H1 (cell line): ENCODE measurements at places on chromosomes 5 and 9.
A peak's percentile ranks its signal among the peaks of the same experiment; 100 is the strongest.

DNA sequence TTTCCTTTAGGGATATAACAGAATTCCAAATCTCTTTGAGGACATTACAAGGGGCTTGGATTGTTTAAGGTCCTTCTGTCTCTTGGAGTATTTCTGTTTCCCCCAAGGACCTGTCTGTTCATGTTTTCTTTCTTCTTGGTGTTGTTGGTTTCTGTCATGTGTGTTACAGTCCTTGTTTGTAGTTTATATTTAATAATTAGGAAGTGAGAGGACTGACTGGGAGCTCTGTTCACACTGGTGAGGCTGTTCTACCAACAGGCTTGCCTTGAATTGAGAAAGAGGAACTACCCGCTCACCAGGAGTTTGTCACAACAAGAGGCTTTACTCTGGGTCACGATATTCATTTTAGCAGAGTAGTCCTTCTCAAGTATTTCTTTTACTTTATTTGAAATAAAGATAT lies 119.2 kb upstream of the SV2C start:
- no peak for DNase-seq

DNA sequence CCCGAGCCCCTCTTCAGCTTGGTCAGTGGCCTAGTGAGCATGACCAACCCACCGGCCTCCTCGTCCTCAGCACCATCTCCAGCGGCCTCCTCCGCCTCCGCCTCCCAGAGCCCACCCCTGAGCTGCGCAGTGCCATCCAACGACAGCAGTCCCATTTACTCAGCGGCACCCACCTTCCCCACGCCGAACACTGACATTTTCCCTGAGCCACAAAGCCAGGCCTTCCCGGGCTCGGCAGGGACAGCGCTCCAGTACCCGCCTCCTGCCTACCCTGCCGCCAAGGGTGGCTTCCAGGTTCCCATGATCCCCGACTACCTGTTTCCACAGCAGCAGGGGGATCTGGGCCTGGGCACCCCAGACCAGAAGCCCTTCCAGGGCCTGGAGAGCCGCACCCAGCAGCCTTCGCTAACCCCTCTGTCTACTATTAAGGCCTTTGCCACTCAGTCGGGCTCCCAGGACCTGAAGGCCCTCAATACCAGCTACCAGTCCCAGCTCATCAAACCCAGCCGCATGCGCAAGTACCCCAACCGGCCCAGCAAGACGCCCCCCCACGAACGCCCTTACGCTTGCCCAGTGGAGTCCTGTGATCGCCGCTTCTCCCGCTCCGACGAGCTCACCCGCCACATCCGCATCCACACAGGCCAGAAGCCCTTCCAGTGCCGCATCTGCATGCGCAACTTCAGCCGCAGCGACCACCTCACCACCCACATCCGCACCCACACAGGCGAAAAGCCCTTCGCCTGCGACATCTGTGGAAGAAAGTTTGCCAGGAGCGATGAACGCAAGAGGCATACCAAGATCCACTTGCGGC lies 1.8 kb downstream of the EGR1 start:
- DNase-seq = no peak

GRCh38 chr5:164370841-164371240 lies 865.4 kb downstream of the MAT2B start:
- no peak for DNase-seq

DNA sequence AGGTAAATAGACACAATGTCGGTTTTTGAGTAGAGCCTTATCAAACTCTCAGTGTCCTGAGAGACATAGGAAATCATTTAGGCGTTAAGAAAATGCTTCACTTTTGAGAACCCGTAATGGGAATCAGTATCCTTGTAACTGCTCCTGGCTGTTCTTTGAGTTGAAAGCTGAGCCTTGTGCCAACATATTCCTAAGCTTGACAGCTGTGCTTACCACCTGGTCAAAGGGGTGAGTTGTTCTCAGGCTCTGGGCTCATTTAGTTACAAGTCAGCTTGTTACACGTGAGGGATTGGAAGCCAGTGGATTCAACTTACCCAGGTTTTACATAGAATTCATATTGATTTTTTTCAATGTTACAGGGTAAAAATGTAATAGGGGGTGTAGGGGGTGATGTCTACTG lies 145.9 kb downstream of the GABRB2 start:
- no peak for DNase-seq

DNA sequence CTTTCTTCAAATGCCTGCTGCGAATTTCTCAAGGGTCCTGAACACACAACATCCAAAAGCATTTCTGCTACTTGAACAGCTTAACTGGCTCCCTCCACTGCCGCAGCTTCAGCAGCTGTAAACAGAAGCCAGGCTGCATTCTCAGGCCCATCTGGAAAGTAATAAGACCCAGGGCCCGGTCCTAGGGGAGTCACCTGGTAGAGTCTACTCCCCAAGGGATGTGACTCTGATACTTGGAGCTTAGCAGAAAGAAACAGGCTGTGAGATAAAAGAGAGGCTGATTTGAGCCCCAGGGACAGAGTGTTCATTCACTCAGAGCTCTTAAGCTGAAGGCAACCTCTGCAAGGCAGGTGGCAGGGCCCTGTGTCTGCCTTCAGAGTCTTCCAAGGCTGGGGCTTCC lies 356.8 kb downstream of the SPOCK1 start:
- DNase-seq = no peak

GRCh38 chr9:136644343-136644592 lies 18.4 kb upstream of the EGFL7 start:
- DNase-seq = no peak

DNA sequence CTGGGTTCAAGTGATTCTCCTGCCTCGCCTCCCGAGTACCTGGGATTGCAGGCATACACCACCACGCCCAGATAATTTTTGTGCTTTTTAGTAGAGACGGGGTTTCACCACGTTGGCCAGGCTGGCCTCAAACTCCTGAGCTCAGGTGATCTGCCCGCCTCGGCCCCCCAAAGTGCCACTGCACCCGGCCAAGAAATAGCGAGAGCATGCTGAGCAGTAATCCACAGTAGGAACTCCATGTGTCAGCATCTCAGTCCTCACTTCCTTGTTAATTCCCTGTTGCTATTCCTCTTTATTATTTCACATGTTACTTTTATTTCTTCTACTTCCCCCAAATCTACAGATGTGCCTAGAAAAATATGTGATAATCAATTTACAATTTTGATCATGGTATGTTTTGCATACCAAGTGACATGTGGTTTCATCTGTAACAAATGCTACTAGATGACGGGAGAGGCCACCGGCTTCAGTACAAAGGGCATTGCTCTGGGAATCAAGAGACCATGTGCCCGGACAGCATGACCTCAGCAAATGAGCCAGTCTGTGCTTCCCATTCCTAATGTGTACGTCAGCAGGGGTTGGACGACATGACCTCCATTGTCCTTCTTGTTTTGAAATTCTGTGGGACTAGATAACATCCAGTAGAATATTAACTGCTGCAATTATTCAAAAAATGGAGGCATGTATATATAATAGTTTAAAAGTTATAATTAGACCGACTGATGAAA lies 61.6 kb downstream of the FNBP1 start:
- DNase-seq = no peak

DNA sequence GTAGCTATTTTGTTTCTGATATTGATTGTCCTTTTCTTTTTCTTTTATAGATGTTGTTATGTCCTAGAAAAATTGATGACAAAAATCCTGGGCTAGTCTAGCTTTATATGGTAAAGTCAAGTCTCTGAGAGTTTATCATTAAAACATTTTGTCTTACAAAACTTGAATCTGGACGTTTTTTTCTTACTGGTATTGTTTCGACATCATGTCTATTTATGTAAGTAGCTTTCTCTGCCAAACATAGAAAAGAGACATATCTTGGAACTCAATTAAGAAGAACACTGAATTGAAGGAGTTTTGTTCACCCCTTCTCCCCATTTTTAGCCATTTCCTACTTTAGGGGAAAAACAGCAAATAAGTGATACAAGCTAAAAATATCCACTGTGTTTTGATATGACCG lies 151.5 kb downstream of the ISOC1 start:
- no peak for DNase-seq

DNA sequence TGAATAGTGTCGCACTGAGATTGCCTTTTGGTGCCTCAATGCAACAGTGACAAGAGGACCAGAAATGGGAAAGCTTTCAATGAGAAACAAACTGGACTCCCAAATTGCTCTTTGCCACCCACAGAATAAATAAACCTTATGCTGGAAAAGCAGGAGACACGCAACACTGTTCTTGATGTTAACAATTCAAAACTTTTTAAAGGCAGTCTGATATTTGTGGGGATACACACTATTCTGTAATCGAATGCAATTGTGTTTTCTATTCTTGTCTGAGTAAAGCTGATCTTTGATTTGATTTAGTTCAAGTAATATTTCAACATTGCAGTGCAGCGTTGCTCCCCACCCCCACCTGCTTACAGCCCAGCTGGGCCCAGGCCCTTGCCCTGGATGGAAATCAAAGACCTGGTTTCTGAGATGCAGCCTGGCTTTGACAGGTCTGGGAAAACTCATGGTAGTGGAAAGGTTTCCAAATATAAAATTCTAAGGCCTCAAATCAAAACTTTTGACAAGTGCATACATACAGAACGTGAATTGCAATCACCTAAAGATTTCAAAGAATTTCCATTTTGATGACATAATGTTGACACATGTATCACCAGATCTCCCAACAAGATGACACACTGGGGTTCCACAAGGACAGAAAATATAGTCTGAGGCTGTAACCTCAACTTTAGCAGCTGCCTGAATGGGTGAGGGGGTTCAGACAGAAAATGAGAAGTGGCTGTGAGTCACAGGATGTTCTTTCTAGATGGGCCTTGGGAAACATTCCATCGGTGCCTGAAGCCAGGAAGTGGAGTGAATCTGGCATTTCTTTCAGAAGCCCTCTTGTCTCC lies 55.1 kb downstream of the ABCA1 start:
- DNase-seq = no peak

GRCh38 chr9:72213906-72214305 lies 64.7 kb downstream of the GDA start:
- DNase-seq = no peak

GRCh38 chr5:14977058-14977685 lies 105.6 kb upstream of the ANKH start:
- no peak for DNase-seq

GRCh38 chr9:69140123-69140735 lies 33.8 kb upstream of the TJP2 start:
- DNase-seq = no peak

DNA sequence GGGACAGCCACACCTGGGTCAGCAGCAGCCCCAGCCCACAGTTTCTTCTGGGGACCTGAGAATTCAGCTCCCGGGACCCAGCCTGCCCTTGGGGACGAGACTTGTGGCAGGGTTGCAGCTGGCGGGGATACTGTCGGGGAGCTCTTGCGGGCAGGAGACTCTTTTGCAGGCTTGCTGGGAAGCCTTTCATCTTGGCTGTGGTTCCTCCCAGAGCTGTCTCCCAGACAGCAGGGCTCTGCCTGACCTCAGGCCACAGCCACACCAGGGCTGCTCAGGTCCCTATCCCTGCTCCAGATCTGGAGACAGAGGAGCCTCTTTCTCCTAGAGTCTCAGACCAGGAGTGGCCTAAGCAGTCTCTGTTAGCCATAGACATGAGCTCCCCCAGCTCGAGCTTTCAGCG lies 4.7 kb upstream of the MYMK start:
- DNase-seq = no peak

DNA sequence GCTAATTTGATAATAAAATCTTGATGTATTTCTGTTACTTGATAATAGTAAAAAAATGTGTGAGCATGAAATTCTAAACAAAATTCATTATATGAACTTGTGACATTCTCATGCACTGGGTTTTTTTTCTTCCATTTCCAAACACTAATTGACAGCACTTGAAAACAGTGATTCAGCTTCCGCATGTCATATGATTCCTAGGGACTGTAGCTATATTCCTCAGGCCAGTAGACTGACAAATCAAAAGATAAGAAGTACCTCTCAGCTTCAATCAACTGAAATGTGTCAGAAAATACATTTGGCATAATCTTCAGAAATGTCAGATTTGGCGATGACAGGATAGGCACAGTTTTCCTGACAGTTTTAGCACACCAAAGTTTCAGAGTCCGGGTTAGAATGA lies 52.5 kb downstream of the EFNA5 start:
- no peak for DNase-seq

DNA sequence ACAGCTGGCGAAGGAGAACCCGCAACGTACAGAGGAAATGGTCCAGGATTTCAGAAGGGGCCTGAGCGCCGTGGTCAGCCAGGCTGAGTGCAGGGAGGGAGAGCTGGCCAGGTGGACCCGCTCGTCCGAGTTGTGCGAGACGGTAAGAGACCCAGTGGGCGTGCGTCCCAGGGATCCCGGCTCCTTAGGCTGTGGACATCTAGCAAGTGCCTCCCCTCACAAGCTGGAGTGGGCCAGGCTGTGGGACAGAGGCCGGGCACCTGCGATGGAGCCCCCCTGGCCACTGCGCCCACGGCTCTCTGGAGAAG lies 29.5 kb upstream of the LRRC14B start:
- DNase-seq = no peak

- peak; percentile 74 for DNase-seq
Measured at GRCh38 chr9:15211160-15211814, 95.7 kb downstream of the TTC39B start.

- no peak for DNase-seq
Measured at GRCh38 chr9:134364391-134365114, 38.3 kb downstream of the RXRA start.

GRCh38 chr5:140023611-140024191 lies 19.4 kb downstream of the NRG2 start:
- DNase-seq = no peak

- DNase-seq = no peak
Measured at GRCh38 chr9:107180206-107180605, 102.9 kb upstream of the RAD23B start.

GRCh38 chr9:100216178-100216787 lies 117.2 kb downstream of the INVS start:
- DNase-seq = peak; percentile 58

DNA sequence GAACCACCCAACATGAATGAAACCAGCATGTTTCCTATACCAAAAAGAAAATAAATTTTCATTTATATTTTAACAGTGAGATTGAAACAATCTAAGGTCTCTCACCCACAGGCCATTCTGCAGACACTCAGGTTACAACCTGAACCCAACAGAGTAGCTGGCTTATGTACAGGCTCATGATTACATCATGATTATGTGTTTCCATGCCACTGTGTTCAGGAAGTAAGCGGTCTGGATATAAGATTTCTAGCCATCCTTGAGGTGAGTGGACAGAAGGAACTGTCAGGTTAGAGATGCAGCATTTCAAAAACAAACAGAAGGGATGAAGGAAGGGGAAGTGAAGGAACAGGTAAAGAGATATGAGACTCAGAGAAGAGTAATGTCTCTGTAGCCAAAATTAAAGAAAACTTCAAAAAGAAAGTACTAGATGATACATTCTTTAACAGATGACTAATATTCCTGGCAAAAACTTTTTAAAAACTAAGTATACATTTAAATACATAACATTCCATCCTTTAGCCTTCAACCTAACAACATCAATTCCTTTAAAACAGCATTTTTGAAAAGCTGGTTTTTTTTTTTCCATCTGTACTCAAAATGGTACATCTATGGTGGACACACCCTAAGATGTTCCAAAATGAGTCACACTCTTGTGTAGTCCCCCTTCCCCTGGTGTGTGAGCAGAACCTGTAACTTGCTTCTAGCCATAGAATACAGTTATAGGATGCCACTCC lies 119.8 kb downstream of the LPAR1 start:
- DNase-seq = no peak

GRCh38 chr5:148839960-148840359 lies 13.5 kb downstream of the ADRB2 start:
- no peak for DNase-seq
